CD4-positive, alpha-beta T cell treated with Interferon gamma for 1 hour (primary cell): ENCODE measurements at places on chromosomes 13 and 19.
A peak's percentile ranks its signal among the peaks of the same experiment; 100 is the strongest.

DNA sequence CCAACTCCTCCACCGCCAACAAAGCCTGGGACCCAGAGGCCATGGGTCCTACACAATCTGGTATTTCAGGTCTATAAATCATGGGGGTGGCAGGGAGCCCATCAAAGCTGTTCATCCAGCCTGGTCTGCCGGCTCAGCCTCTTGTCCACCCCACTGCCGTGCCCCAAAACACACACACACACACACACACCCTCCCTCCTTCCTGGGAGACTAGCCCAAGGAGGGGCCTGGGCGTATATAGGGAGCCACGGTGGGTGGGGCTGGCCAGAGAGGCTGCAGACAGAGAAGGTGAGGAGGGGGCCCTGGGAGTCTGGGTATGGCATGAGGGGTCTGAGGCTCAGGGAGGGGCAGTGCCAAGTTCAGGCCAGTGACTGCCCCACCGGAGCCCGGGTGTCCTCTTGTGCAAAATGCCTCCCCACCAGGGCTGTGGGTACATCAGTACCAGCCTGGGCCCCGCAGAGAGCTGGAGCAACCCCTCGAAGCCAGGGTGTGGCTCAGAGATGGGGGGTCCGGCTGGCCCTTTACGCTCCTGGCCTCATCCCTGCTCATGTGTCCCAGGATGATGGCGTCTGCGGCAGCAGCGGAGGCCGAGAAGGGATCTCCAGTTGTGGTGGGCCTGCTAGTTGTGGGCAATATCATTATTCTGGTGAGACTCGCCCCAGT, at the start of gene UPK1A:
Gene UPK1A, plus strand, starts transcription at position 267 of the 663 bp plus-strand sequence. Its CDS starts 296 bp downstream, at position 563.
- DNase-seq = no peak

DNA sequence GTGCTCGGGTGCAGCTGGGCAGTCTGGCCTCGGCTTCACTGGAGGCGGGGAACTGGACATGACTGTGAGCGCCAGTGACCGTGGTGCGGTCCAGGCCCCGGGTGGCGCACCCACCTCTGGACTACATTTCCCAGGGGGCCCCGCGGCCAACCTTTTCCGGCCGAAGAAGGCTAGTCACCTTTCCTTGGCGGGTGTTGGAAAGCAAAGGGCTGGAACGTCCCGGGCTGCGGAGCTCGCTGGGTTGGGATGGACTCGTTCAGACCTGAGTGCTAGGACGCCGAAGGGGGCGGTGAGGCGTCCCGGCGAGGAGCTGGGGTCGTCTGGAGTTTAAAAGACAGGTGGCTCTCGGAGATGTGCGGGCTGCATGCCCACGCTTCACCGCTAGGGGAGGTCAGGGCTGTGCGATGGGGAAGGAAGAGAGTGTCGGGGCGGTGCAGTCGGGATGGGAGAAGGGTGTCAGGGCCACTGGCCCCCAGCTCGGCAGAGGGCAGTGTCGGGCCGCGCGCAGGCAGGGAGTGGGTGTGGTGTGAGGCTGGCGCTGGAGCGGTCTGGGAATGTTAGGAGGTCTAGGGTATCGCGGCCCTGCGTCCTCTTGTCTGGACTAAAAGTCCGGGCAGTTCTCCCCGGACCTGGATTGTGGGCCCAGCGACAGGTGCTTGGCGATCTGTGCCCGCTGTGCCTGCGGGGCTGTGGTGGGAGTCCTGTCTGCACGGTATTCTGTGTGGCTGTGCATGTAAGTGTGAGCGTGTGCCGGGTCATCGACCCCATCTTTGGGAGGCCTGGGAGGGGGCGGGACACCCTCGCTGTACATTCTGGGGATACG, 57.1 kb downstream of the ZNF568 start:
- DNase-seq = peak; percentile 80

DNA sequence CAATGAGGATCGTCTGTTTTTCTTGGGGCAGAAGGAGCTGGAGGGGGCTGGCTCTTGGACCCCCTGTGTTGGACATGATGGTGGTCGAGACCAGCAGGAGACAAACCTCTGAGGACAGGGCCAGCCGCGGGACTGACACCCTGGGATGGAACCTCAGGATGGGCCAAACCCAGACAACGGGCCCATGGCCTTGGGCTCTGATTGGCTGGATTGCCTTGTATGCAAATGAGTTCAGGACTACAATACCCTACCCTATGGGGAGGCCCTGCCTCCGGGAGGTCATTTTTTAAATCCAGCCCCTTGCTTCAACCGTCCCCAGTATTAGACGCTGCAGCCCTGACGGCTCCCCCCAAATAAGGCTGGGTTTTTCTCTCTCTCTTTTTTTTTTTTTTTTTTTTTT, 22.0 kb downstream of the SLC5A5 start:
- no peak for DNase-seq

DNA sequence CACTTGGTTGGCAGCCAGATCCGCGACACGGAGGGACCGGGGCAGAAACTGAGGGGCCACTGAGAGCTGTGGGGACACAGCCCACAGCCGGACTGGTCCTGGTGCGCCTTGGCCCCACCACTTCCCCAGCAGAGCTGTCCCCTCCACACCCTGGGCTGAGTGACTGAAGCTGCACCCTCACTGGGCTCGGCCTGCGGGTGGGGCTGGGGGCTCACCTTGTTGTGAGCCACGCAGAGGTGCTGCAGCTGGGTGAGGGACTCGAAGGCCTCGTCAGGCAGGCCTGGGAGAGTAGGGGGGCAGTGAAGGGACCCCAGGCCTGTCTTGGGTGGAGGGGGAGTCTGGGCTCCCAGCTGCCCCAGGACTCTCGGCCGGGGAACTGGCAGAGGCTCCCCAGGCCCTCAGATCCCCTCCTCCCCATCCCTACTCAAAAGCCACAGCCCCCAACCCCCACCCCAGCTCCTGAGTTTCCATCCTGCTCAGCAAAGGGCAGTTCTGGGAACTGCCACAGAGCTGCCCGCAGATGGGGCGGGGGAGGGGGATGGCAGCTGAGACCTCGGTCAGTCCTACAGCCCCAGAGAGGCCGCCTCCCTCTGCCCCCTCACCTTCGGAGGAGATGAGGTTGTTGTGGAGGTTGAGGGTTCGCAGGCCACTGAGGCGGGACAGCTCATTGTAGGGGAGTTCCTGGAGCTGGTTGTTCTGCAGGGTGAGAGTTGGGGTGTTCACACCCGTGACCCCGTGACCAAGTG, 2.3 kb downstream of the PODNL1 start:
- no peak for DNase-seq

- DNase-seq = no peak
Measured at GRCh38 chr19:29664753-29665214, 477 bp upstream of the PLEKHF1 start.

- no peak for DNase-seq
Measured at GRCh38 chr13:48654511-48654910, 782 bp downstream of the CYSLTR2 start.

GRCh38 chr13:98350746-98351330, 173.8 kb upstream of the RNF113B start:
- no peak for DNase-seq

GRCh38 chr13:99311748-99312492, 4.7 kb upstream of the GPR183 start:
- DNase-seq = no peak

DNA sequence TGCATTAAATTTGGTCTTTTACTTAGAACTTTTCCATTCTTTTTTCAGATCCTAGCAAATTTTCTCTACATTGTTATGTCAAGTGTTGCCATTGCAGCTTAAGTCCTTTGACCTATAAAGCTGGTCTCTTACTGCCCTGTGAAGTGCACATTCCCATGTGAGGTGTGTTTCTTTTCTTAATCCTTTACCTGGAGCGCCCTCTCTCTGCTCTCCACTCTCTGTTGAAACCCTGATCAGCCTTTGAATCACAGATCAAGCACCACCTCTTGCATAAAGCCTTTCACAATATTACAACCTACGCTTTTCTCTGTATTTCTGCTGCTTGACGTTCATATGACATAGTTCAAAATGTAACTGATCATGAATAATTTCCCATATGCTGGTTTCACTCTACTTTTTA, 84.8 kb downstream of the PCDH17 start:
- DNase-seq = no peak

DNA sequence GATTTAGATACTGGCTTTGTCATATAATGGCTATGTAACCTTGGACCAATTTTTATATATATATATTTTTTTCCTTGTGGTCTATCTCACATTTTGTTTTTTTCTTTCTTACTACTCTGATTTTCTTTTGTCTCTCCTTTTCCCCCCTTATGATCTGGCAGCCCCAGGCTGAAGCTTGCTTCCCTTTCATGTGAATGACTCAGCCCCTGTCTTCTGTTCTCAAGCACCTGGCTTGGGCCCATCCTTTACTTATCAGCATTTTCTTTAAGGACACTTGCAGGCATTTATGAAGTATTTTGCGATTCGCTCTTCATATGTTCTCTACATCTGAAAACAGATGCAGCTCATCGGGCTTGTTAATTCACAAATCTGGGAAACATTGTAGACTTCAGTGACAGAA, 163.6 kb downstream of the SPRY2 start:
- no peak for DNase-seq

- DNase-seq = no peak
Measured at GRCh38 chr13:44768239-44768638, 192.1 kb upstream of the TSC22D1 start.

GRCh38 chr13:27978301-27978968, 9.3 kb upstream of the CDX2 start:
- DNase-seq = no peak

DNA sequence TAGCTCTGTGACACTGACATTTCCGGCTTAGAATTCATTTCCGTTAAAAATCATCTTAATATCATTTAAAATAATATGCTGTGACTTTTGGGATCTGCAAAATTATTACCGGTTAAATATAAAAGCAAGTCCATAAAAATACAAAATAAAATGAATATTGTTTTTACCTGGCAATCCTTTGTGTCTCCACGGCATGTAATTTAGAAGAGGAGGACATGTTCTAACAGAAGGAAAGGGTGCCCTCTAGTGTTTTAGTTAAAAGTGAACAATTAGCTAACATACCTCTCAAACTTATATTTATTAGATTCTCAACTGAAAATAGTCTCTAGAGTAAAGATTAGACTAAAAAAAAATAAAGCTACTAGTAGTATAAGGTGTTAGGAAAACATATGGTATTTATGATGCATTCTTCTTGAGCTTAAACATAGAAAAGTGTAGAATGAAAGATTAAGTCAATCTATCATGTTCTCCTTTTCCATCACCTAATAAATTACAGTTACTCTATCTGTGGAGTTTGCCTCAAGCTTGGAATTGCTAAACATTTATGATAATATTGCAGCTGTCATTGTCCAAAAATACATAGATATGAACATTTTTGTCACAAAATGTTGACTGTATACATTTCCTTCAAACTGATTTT, 676.7 kb upstream of the SPRY2 start:
- DNase-seq = no peak

DNA sequence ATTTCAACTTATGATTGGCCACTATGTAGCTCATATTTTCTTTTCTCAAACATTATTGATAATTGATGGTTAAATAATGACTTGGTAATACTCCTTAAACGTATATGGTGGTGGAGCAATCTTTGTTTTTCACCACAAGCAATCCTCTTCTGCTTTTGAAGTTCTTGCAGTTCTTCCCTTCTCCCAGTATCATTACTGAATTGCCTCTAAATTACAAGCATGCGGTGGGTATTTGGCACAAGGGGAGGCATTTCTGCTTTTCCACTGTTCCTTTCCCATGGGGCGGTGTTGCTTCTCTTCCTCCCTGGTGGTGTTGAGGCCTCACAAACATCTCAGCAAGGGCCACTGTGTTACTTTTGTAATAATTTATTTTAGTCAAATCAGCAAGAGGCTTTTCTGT, 234.4 kb upstream of the RXFP2 start:
- DNase-seq = no peak

DNA sequence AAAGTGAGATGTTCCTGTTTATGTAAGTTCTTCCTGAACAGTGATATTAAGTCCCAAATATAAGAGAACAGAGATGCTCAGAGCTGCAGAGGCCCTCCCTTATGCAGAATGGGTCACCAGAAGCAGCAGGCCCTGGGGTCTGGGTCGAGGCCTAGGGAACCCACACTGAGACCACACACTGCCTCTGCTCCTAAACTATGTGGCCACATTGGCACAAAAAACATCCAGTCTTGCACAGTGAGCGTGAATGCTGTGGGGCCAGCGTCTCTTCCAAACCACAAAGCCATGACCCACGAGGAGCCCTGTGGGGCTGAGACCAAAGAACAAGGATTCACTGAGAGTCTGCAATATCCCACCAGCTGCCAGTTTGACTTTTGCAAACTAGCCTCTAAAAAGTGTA, 23.6 kb downstream of the PROZ start:
- DNase-seq = no peak

DNA sequence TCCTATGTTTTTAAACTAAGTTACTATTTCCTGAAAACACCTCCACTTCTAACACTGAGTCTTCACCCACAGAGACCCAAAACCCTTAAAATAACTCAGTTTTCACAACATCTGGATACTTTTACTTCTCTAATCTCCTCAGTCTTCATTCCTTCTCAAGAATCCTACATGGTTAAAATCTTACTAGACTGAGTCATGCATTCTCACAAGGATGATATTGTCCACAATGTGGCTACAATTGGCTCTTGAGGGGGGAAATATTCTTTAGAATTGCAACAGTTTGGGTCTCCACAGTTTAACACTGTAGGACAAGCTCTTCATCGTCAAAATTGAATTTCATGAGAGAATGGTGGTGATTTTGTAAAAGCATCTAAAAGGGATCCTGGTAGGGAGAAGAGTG, 397.1 kb downstream of the SLITRK5 start:
- DNase-seq = no peak

GRCh38 chr13:76164290-76164689, 528.2 kb downstream of the LMO7 start:
- DNase-seq = no peak

- no peak for DNase-seq
Measured at GRCh38 chr13:77767413-77767812, 69.9 kb downstream of the SLAIN1 start.

DNA sequence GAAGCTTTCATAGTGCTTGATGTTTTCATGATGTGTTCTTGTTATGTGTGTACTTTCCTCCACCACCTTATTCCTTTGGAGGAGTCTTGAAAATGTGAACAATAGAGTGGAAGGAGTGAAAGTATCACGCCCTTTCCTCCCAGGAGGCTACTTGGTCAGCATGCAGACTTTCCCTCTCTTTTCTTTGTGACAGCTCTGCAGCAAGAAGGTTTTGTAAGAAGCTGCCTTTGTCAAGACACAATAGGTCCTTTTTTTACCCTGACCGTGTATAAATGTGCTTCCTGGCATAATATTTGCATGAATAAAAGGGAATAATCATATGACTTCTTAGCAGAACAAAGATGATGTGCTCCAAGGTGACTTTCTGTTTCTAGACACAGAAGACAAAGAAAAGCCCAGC, 882.6 kb upstream of the SLITRK5 start:
- DNase-seq = no peak

DNA sequence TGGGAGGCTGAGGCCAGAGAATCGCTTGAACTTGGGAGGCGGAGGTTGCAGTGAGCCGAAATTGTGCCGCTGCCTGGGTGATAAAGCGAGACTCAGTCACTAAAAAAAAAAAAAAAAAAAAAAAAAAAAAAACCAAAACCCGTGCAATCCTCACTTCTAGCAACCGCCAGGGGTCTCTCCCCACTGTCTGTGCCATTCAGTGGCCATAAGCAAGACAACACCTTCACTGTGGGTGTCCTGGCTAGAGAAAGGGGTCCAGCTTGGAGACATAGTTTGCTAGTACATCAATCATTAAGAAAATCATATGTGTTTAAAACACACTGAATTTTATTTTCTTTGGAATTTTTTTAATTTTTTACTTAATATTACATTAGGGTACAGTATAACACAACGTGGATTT, 68.2 kb downstream of the RASL11A start:
- no peak for DNase-seq
